ENCODE measurements at places on chromosomes 5 and 9.
A peak's percentile ranks its signal among the peaks of the same experiment; 100 is the strongest.

GRCh38 chr5:43627028-43627427 lies 24.0 kb downstream of the NNT start:
- peak; percentile 58 for DNase-seq

DNA sequence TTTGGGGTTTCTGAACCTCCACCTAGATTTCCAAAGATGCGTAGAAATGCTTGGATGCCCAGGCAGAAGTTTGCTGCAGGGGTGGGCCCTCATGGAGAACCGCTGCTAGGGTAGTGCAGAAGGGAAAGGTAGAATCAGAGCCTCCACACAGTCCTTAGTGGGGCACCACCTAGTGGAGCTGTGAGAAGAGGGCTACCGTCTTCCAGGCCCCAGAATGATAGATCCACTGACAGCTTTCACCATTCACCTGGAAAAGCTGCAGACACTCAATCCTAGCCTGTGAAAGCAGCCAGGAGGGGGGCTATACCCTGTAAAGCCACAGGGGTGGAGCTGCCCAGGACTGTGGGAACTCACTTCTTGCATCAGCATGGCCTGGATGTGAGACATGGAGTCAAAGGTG lies 13.3 kb upstream of the HSDL2 start:
- no peak for DNase-seq

DNA sequence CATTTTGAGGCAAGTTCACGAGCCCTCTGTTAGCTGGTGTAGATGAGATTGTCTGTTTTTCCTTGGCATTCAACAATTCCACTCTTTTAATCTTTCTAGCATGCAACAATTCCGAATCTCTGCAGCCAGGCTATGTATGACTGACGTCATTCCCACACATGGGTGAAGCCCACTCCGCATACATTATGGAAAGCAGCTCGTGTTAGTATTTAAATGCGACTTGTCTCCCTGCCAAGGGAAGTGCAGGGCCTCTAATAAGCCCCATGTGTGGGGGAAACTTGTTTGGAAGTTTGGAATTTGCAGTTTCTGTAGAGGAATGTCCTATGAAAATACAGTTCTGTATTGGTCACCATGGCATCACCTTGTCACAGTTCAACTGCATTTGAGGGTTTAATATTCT lies 146.0 kb upstream of the FBXL7 start:
- DNase-seq, result no peak

GRCh38 chr5:172440486-172440885 lies 13.8 kb downstream of the SH3PXD2B start:
- no peak for DNase-seq

DNA sequence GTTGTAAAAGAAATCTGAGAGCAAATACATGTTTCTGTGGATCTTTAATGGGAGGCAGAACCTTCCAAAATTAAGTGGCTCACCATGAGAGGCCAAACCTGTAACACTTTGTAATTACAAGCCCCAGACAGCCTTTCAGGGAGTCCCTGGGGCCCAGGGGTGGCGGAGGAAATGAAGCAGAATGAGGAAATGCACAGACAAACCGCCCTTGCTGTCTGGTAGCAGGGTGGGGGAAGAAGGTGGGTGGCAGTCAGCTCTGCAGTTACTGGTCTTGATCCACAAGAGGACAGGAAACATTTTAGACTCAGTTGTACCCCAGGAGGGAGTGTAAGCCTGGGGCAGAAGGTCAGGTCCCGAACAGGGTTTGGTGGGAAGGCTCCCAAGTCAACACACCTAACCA lies 6.5 kb downstream of the ARL14EPL start:
- peak; percentile 64 for DNase-seq

GRCh38 chr9:137331929-137332328 lies 29.9 kb upstream of the NRARP start:
- DNase-seq, result no peak

DNA sequence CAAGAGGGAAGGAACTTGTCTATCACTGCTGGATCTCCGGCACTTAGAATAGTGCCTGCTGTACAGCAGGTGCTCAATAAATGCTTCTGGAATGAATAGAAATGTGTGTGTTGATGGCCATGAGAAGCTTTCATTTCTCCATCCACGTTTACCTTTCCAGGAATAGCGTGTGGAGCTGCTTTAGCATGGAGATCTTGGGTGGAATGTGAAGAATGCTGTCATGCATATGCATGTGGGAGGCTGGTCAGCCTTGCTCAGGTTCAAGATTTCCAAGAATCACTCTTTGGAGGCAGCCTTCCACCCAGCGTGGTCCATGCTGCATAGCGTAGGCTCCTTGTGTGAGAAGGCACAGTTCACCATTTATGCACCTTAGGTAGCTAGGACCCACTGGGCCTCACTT lies 19.2 kb downstream of the COL15A1 start:
- no peak for DNase-seq

- DNase-seq, result no peak
Observed at GRCh38 chr9:89879701-89880100, 274.9 kb downstream of the GADD45G start.

DNA sequence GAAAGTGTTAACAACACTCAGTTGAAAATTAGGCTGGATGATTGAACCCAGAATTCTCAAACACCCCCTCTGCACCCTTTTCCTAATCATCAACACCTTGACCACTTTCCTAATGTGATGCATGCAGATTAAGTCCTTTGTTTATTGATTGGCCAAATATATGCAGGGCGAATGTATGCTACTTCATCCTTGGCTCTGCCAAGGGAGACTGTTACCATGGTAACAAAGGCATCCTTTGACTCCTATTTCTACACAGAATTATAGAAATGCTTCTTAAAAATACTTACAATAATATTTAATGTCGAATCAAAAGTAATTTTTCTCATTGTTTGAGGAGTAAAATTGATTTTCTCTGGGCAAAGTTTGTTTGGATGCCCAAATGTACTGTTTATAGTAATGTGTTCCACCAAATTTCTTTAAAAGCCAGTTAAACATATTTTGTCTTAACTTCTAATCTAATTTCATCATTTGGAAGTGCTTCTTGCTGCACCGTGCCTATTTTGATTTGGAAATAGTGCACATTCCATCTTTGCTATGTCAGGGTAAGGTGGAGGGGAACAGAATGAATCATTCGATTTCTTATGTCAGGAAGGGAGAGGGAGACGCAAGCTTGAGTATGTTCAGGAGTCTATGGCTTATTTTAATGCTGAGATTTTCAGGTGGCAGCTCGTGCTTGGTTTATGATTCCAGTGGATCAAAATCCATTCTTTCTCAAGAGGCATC lies 1384.3 kb upstream of the WWC1 start:
- DNase-seq, result no peak

GRCh38 chr9:112575107-112575506 lies 88.5 kb downstream of the KIAA1958 start:
- DNase-seq, result no peak

DNA sequence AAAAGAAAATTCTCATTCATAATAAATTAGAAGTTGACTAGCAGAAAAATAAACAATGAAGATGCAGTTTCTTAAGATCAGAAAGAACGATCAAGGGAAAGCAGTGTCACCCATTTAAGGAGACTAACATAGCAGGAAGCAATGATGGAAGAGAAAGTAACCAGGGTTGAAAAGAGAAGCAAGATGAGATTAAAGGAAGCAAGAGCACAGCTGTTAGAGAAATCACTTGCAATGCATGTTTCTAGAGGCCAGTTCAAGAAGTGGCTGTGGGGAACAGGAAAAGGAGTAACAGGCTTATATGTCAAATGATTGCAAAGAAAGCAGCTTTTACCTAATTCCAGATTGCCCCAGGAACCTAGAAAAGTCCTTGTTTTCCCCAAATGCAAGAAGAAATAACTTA lies 46.8 kb upstream of the SLC1A1 start:
- DNase-seq, result peak; percentile 42

GRCh38 chr9:698954-699353 lies 142.5 kb upstream of the DMRT1 start:
- no peak for DNase-seq

DNA sequence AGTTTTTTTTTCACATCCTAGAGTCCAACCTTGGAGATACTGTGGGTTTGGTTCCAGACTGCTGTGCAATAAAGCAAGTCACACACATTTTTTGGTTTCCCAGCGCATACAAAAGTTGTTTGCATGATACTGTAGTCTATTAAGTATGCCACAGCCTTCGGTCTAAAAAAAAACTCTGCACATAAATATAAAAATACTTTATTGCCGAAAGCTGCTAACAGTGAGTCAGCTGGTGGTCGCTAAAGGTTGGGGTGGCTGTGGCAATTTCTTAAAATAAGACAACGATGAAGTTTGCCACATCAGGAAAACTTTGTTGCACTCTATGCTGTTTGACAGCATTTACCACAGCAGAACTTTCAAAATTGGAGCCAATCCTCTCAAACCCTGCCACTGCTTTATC lies 37.4 kb downstream of the UBQLN1 start:
- DNase-seq, result no peak

- DNase-seq, result peak; percentile 97
Observed at GRCh38 chr9:129334105-129334935, 156.3 kb upstream of the IER5L start.

DNA sequence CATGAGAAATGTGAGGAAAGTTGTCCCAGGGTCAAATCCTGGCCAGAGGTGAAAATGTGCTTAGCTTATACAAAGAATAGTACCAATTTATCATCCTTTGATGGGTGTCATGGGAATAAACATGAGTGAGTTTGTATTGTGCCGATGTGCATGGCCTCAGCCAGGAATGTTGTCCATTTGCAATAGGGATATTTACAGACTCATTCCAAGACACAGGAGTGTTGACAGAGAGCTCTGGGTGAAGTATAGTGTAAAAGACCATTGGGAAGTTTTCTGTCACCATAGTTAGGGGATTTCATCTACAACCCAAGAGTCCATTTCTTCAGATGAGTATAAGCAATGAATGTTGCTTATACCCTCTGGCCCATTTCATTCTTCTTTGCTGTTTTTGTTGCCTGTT lies 160.1 kb downstream of the DMAC1 start:
- no peak for DNase-seq

DNA sequence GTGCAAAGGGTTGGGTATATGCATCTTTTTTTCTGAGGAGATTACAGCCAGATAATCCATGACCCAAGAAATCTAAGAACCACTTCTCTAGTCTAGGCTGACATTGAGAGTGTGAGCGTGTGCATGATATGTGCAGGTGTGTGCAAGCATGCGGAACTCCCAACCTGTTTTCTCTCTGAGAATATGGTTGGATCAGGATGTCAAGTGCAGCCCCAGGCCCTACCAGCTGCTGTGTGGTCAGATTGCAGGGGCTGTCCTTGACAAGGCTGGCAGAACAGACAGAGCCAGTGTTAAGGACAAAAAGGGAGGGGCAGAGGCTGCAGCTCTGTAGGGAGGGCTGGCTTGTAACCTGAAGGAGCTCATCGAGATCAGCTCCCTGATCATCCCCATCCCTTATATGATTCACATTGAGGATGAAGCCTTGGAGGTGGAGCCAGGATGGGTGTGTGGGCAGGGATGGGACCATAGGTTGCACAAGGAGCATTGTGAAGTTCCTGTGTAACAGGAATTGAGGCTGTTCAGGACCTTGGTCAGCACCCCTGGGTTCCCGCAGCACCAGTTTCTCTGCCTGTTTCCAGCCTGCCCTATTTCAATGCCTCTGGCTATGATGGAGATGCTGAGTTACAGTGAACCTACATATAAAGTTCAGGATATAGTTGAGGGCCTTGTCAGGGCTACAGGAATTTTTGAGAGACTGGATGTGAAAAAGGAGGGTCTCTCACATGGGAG lies 52.6 kb upstream of the ARAP3 start:
- DNase-seq, result peak; percentile 61

DNA sequence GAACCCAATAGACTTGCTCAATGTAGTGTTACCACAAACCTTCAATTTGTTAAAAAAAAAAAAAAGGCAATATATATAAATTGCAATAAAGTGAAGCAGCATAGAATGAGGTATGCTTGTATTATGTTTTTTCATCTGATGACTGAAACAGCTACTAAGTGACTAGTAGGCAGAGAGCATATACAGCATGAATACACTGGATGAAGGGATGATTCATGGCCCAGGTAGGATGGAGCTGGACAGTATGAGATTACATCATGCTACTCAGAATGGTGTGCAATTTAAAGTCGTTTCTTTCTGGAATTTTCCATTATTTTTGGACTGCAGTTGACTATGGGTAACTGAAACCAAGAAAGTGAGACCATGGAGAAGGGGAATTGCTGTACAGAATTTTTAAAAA lies 161.2 kb downstream of the GNA14 start:
- DNase-seq, result no peak

DNA sequence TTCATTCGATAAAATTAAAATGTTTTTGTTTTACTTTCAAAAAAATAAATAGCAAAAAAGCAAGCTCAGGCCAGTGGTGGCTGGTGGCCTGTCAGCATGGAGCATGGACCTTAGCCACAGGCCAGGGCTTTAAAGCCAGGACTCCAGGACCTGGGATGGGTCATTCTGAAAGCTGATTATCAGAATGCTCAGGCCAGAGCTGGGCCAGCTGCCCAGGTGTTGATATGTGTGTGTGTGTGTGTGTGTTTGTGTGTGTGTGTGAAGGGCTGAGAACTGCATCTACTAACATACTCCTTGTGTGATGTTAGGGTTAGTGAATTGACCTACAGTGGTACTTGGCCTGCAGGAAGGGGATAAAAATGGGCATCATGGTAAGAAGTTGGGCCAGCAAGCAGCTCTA lies 21.5 kb downstream of the PALM2AKAP2 start:
- no peak for DNase-seq

- DNase-seq, result no peak
Observed at GRCh38 chr5:128974567-128974966, 9.3 kb downstream of the SLC27A6 start.

DNA sequence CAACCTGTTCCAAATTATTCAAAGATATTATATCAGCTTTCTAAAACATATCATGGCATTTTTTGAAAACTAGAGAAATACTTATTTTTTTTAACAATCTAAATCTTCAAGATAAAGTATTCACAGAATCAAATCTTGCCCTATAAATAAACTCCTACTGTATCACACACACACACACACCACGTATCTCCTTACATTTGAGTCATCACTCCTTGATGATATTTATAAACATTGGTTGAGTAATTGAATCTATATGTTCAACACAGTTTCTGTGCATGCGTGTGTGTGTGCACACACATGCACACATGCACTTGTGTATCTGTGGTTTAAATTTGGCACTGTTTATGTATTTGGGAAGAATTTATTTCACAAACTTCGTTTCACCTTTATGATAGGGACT lies 1716.4 kb downstream of the EFNA5 start:
- no peak for DNase-seq

DNA sequence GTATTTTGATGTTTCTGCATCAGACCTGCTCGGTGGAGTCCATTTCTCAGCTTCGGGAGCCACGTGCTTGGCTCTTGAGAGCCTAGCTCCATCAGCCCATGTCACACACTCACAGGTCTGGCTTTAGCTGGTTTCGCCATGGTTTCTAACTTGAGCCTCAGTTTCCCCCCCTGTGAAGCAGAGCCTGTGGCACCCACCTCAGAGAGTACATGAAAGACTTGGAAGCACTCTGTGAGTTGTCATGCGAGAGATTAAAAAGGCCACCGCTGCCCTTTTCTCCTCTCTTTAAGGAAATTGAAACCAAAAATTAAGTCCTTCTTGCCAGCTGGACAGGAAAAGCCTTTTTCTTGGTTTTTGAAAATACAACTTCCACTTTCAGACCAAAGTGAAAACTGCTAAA lies 8.8 kb downstream of the TENT4A start:
- DNase-seq, result no peak

- DNase-seq, result peak; percentile 20
Observed at GRCh38 chr9:4382722-4383317, 83.0 kb upstream of the GLIS3 start.

Measured in suppressor macrophage (primary cell).